Hippocampal formation (tissue), 2 donors: ENCODE measurements at places on chromosomes 4 and X.
A peak's percentile ranks its signal among the peaks of the same experiment; 100 is the strongest.

DNA sequence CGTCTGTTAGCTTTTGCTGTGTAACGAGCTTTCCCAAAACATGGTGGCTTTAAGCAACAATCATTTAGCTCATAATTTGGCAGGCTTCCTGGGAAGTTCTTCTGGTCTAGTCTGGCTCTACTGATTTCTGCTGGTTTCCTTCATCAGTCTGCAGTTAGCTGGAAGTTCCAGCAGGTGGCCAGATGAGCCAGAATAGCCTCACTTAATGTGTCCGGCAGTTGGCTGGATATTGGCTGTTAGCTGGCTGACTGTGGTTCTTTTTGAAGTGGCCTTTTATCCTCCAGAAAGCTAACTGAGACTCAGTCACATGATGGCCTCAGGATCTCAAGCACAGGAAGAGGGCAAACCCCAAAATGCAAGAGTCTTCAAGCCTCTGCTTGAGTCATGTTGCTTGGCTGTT, 34.9 kb downstream of the FTHL17 start:
- peak; percentile 20 for DNase-seq

- DNase-seq: no peak
Observed at GRCh38 chrX:47902161-47902560, 65.5 kb downstream of the ZNF81 start.

GRCh38 chr4:185718578-185719499, 93.2 kb downstream of the SORBS2 start:
- no peak for DNase-seq

DNA sequence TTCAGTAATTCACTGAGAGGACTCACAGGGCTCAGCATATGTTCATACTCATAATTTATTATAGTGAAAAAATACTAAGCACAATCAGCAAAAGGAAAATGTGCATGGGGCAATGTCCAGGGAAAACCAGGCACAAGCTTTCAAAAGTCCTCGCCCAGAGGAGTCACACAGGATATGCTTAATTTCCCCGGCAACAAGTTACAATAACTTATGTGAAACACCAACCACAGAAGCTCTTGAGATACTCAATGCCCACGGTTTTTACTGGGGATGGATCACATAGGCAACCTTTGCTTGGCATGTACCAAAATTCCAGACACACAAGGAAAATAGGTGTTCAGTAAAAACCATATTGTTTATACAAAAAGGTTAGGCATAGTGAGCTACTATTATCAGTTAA, 38.5 kb upstream of the STPG2 start:
- no peak for DNase-seq

GRCh38 chr4:47553329-47554125, 68.5 kb downstream of the ATP10D start:
- DNase-seq: no peak

GRCh38 chr4:64105903-64106302, 303.3 kb downstream of the TECRL start:
- no peak for DNase-seq

DNA sequence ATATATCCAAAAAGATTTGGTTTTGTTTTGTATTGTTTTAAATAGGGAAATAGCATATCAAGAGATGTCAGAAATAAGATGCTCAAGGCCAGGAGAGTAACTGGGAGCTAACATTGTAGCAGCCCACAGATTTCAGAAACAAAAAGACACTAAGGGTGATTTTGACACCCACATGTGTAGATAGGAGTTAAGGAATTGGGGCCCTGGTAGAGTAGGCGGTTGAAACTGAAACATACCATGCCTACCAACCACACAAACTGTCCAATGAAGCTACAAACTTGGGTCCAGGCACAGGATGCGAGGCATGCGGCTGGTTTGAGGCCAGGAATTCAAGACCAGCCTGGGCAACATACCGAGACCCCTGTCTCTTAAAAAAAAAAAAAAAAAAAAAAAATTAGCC, 6.3 kb upstream of the HSPA4L start:
- no peak for DNase-seq
